T-helper 22 cell (primary cell): ENCODE measurements at places on chromosomes 7 and 10.

DNA sequence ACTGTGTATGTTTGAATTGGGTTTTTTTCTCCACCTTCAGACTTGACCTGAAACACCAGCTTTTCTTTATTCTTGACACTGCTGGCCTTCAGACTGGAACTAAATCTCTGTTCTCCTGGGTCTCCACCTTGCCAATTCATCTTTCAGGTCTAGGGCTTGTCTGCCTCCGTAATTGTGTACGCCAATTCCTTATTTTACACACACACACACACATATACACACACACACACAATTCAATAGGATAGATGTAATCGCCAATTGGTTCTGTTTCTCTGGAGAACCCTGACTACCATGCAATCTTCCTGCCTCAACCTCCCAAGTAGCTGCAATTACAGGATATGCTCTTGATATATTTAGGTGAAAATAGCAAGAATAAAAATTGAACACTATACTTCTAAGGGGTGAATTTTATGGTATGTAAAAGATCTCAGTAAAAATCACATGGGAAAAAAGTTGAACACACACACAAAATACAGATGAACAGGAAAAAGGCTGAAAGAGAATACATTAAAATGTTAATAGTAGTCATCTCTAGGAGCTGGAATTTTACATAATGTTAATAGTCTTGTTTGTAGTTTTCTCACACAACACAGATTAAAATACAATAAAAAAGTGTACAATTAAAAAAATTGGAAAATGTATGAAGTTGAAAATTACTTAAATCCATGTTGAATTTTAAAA is 6.6 kb upstream of the VCL start:
- DNase-seq, result no peak

- no peak for DNase-seq
Observed at GRCh38 chr10:76868098-76868977, 769.3 kb downstream of the KCNMA1 start.

DNA sequence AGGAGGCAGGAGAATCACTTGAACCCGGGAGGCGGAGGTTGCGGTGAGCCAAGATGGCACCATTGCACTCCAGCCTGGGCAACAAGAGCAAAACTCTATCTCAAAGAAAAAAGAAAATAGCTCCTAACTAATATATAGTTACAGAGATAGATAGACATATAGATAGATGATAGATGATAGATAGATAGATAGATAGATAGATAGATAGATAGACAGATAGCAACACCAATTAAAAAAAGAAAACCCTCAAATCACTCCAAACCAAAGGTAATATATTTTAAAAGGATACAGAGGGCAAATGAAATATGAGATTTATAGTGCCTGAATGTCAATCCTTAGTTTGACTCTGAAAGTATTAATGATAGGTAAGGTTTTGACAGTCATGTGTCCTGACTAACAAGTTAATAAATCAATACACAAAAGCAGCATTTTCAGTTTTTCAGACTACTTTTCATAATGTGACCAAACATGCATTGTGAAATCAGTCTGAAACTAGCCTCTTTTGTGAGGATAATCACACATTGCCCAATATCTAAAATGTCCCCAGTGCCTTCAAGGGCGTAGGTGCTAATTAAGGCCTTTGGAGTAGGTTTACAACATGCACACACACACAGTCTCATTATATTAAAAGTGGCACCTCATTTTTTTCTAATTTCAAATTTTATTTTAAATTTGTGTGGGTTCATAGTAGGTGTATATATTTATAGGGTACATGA is 61.2 kb downstream of the BPGM start:
- no peak for DNase-seq

DNA sequence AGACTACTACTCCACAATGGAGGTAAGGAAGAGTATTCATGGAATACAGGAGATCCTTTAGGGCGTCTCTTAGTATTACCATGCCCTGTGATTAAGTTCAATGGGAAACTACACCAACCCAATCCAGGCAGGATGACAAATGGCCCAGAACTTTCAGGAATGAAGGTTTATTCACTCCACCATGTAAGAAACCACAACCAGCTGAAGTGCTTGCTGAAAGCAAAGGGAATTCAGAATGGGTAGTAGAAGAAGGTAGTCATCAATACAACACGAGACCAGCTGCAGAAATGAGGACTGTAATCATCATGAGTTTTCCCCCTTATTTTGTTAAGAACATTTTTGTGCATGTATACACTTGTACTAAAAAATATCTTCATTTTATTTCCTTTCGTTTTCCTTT is 76.6 kb downstream of the GPR37 start:
- DNase-seq, result no peak

DNA sequence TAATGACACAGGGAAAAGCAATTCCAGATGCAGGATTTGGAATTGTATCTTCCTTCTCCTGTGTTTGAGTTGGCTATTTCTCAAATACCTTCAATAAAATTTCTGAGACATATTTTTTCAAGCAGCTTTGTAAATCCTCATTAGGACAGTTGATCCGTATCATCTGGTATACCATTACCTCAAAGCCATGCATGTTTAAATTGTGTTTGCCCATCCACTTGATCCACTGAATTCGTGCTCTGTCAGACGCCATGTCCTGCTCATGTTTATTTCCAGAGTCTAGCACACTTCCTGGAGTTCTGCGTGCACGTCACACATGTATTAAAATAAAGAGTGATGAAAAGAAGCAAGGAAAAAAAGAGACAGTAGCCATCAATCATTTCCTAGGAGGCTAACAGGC is 141.8 kb upstream of the CDC14C start:
- DNase-seq, result no peak

- no peak for DNase-seq
Observed at GRCh38 chr7:128458956-128459355, 3.3 kb downstream of the HILPDA start.

DNA sequence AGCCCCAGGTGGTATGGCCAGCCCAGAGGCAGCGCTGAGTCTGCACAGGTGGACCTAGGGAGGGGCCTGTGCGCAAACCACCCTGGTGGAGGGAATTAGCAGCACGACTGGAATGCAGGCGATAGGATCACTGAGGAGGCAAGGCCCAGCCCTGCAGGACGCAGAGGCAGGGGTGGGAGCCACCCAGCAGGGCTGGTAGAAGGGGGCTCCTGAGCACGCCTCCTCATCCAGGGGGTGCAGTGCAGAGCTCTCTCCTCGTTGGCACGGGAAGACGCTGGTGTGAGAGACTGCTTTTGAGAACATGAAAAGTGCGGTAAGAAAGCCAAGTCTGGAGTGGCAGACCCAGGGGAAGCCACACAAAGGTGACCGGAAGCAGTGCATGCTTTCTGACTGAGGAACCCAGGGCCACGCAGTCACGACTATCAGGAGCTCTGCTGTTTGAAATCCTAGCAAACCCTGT is 6.0 kb downstream of the FXYD4 start:
- DNase-seq, result no peak

DNA sequence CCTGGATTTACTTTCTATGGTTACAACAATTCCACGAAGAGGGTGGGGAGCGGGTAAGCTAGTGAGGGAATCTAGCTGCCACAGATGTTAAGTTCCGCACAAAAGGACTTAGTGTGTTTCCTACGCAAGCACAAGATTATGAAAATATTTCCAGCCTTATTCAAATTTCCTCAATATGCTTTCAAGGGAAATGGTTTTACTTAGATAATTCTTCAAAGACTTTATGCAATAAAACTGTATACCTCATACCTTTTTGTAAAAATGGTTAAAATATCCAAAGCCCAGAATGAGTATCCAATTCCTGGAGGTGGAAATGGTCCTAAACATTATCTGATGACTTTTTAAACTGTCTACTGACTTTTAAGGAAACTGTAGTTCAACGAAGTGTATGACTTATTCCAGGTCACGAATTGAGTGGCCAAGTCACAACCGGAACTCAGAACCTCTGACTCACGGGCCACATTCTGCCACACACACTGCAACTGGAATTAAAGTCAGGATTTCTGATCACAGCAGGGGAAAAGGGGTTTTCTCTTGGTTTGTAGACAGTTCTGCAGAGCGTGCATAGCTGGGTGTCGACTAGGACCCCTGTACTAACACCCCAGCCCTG is 20.2 kb upstream of the INSIG1 start:
- DNase-seq, result no peak

DNA sequence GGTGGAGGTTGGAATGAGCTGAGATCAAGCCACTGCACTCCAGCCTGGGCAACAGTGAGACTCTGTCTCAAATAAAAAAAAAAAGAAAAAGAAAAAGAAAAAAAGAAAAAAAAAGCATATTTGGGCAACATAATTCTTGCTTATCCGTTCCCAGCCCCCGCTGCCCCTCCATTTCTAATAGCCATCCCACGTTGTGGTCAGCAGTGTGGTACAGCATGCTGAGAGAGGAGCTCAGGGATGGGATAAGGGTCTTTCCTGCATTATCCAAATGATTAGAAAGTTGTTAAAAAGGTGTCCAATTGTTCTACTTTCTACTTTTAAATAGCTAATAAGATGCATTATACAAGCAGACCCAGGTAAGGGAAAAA is 104.9 kb upstream of the ZNF92 start:
- no peak for DNase-seq

DNA sequence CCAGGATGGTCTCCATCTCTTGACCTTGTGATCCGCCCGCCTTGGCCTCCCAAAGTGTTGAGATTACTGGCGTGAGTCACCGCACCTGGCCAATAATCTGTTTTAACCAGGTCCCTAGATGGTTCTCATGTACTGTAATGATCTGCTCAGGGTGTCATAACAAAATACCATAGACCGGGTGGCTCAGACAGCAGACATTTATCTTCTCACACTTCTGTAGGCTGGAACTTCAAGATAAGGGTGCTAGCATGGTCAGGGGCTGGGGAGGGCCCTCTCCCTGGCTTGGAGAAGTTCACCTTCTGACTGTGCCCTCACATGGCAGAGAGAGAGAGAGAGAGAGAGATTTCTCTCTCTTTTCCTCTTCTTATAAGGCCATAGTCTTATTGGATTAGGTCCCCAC is 279.4 kb upstream of the LYZL1 start:
- no peak for DNase-seq

DNA sequence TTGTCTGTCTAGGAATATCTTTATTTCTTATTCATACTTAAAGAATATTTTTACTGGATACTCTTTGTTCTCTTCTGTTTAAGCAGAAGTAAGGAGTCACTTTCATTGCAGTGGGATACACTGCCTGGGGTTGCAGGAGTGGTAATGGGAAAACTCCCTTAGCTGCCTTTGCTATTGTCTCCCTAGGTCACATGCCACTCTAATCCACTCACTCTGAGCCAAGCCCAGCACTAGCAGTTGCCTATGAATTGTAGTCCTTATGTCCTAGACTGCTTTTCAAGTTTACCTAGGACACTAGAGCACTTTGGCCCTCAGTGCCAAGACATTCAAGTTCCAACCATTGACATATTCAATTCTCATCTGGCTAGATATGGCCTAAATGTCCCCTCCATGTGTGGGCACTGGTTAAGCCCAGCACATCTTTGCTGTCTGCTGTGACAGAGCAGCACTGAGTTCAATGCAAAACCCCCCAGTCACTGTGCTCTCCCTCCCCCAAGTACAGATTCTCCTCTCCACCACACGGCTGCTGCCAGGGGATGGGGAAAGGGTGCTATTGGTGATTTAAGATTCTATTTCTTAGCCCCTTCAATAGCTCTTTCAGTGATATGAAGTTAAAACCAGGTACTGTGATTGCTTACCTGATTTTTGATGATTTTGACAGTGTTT is 991.7 kb upstream of the KCND2 start:
- no peak for DNase-seq
